ENCODE measurements at places on chromosomes 7 and 10.

DNA sequence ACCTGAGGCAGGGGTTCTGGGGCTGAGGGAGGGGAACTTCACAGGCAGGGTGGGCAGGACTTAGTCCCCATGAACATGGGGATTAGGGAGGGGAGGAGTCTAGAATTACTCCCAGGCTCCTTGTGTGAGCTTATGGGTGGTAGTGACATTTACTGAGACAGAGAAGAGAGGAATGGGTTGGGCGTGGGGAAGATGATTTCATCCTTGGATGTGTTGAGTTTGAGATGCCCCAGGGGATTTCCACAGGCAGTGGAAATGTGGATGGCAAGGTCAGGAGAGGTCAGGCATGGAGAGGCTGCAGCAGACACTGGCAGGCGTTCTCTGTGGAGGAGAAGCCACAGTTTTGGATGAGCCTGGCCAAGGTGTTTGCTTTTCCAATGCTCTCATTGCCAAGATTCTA lies 26.4 kb upstream of the GSDME start:
- no peak for DNase-seq

- DNase-seq, result no peak
These were observed 65.4 kb upstream of the TNS3 start for GRCh38 chr7:47647181-47647917.

GRCh38 chr7:11182736-11183135 lies 209.1 kb downstream of the PHF14 start:
- no peak for DNase-seq

- no peak for DNase-seq
These were observed 105.9 kb upstream of the ANLN start for GRCh38 chr7:36283711-36284130.

- no peak for DNase-seq
These were observed 37.9 kb downstream of the EXOC4 start for GRCh38 chr7:133290676-133291333.

- no peak for DNase-seq
These were observed 7.6 kb downstream of the ATP5F1C start for GRCh38 chr10:7795605-7796004.

GRCh38 chr7:113890331-113891030 lies 28.3 kb downstream of the PPP1R3A start:
- DNase-seq, result no peak

DNA sequence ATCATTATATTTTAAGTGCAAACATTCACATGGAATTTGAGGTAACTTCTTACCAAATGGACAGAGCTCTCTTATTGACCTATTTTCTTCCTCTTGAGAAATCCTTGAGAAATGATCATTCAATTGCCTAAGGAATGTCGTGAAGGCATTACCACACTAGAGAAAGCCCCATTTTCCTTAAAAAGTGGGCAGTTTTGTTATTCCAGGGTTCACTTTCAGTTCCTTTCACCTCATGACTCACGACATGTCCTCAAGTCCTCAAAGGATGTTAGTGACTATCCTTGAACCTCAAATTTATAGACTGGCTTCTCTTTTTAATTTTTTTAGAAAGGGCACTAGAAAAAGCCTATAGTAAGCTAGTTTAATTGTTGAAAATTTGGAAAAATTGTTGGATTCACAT lies 40.4 kb upstream of the SMIM30 start:
- no peak for DNase-seq

GRCh38 chr7:29308424-29308823 lies 113.8 kb downstream of the CHN2 start:
- DNase-seq, result no peak

DNA sequence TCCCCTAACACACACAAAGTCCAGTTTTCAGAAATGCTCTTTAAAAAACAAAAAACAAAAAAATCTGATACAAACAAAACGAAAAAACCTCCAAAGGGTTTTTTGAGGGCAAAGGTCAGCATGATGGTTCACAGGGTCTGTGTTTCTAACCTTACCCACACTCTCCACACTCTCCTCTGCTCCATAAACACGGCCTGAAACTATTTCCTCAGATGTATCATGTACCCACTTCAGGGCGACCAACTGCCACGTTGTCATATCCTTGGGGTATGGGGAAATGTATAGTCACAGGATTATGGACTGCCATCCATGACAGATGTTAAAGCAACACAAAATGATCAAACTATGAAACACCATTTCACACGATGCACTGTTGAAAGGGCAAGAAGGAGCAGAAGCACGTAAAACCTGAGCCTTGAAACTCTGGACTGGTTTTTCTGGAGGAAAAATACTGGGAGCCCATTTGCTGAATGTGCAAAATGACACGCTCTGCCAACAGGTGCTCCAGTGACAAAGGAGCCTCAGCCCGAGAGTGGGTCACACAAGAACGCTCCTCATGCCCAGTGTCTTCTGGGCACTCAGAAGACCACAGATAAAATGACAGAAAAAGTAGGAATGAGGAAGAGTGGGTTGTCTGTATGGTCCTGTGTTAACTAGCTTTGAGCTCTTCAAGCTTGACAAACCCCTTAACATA lies 15.8 kb downstream of the NAPEPLD start:
- DNase-seq, result no peak

DNA sequence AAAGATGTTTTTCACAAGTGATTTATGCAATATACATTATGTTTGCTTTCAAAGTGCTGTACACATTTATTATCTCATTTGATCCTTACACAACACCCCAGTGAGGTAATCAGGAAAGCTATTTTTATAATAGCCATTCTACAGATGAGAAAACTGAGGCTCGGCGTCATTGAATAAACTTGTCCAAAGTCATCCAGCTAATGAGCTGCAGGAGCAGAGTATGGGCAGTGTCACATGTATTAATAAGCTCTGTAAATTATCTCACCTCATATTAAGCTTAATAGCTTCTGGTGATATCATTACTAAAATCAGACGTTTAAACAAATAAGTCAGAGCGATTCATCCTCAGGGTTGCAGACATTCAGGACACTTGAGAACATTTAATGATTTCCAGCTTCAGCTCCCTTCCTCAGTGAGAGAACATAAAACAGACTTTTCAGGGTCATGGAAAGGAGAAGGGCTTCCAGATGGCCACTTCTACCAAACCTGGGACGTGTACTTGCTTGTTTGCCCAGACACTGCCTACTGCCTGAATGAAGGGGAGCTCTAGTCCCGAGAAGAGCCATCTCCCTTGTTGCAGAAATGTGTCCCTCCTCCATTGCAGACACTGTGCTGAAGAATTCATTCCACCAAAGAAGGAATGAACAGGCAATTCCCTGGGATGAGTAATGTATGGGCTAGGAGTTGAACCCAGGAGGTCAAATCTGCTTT lies 20.5 kb upstream of the FZD1 start:
- DNase-seq, result no peak

DNA sequence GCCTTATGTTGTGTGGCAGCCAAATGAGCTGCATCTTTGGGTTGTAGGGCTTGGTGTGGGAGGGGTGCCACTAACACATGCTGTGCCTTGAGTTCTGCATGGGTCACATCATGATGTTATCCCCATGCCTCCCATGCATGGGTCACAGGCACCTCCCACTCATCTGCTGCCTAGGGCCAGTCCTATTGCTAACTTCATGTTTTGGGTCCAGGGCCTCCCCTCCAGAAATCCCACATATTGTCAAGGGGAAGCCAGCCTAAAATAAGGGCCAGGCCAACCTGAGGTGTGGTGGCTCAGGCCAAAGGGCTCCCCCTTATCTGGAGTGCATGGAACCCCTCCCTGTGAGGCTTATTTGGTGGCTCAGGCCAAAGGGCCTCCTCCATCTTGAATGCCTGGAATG lies 299.0 kb downstream of the RPS24 start:
- no peak for DNase-seq

DNA sequence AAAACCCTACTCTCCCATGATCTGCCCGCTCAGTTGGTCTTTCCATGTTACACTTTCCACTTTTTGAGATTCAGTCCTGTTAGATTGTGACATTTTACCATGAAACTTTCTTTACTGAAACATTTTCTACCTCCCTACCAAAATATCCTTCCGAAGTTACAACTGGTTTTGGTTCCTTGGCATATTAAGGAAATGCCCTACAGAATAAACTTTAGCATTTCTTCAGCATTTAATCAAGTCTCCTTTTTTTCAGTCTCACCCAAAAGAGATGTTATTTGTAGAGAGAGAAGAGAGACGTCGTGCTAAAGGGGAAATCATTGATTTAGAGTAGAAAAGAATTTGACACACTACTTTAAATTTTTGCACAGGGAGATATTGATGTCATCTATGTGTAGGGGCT lies 9.7 kb upstream of the FEZF1 start:
- no peak for DNase-seq

DNA sequence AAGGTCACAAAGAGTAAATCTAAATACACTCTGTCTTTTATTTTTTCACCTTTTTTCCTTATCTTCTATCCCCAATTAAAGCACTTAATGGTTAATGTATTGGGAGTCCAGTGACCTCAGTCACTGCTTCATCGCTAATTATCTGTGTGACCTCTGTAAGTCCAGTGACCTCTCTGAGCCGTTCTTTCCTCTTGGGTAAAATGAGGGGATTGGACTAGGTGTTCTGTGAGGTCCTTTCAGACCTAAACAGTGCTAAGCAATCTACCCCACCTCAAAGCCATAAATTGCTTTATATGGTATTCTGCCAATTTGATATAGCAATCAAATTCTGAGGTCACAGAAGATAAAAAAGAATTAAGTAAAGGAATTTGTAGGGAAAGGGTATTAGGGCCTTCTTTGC lies 3.9 kb upstream of the SFMBT2 start:
- DNase-seq, result no peak

DNA sequence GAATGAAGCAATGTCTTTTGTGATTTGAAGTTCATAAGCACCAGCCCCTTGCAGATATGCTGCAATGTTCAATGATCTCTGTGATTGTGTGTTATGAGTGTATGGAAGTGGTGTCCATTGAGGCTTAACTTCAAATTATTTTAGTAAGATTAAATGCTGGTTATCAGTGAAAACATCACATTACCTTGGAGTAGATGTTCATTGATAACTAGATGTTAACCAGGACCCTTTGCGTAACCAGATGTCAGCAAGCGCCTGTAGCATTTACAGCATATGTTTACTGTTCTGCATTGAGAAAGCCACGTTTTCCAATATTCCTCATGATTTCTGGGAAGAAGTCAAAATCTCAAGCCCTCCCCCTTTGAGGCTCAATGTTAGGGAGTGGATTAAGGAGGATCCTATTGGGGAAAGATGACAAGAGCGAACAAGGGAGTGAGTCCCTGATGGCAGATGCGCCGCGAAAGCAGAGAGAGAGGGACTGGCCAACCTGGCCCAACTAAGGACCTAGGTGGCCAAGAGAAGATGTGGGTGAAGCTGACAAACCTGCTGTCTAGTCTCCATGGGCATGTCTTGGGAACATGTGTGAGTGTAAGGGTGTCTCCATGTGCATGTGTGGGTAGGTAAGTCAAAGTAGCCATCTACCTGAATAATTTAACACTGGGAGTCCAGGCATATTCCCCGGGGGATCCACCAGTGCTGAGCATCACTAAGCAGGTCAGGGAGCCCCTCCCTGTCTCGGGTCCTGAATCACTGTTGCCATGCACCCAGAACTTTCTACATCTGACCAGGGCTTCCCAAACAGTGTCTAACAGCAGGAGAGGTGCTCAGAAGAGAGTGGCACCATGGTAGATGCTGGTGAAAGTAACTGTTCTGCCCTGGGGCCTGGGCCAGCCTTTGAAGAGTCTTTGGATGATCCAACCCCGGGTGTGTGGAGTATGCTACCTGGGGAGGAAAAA lies 141.6 kb upstream of the GDF10 start:
- DNase-seq, result no peak

GRCh38 chr10:36634916-36635315 lies 490.5 kb upstream of the ANKRD30A start:
- no peak for DNase-seq

- DNase-seq, result no peak
These were observed 5.0 kb downstream of the NEBL start for GRCh38 chr10:20892011-20892585.

- no peak for DNase-seq
These were observed 628.7 kb upstream of the SEMA3D start for GRCh38 chr7:85815526-85815925.

DNA sequence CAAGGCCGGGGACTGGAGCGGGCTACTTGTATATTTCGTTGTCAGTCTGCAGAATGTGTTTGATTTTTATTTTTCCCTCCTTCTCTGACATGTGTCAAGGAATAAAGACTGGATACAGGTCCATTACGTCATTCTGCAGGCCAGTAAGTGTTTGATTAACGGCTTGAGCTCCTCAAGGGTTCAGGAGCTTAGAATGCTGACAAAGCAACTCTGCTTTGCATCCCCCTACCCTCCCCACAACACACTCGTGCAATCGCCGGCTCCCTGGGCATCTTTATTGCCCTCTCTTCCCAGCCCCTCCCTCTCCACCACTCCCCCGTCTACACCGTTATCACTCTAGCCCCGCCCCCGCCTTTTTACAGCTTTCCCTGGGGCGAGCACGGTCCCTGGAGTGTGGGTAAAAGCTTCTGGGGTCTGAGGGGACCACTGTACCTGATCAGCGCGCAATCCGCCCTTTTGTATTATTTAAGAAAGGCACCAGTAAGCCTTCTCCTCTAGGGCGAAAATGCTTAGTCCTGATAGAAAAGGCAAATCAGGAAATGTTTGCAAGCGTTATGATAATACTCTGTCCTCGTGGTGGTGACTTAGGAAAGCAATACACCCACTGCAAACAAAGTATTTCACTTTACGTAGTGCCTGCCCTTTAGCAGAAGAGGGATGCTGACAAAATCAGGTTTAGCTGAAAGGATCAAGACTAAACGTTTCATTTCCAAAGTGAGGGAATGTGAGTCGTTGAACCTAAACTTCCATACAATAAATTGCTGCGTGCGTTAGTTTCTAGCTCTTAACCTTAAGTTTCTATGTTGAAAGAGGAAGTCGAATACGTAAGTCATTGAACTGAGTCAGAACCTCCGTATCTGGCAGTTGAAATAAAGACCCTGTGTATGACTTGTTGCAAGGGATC lies 1.4 kb upstream of the CREB5 start:
- no peak for DNase-seq

- DNase-seq, result no peak
These were observed 90.1 kb downstream of the FOXL3 start for GRCh38 chr7:380139-380485.

GRCh38 chr7:8064828-8065227 lies 96.2 kb downstream of the GLCCI1 start:
- peak; percentile 3 for DNase-seq

GRCh38 chr10:87837445-87837844 lies 19.4 kb upstream of the ATAD1 start:
- no peak for DNase-seq

GRCh38 chr10:31709028-31709427 lies 219.6 kb downstream of the ARHGAP12 start:
- no peak for DNase-seq

- DNase-seq, result no peak
These were observed 587.5 kb upstream of the IGFBP3 start for GRCh38 chr7:46508583-46508982.

- no peak for DNase-seq
These were observed 10.6 kb upstream of the TSPAN14 start for GRCh38 chr10:80443531-80443974.
